ENCODE measurements at places on chromosomes 7 and 10. TPM values are rescaled to one million over a fixed set of nuclear protein-coding genes. Genes with fewer than 3 reads are reported as not detected.

GRCh38 chr10:117327262-117327661, 48.0 kb downstream of the PDZD8 start:
- no peak for DNase-seq
- H3K27ac ChIP-seq: no peak overlapping the region
- no peaks in the 10 kb centered on the region for H3K27me3 ChIP-seq
- H3K36me3 ChIP-seq: no peaks in the 10 kb centered on the region
- H3K4me1 ChIP-seq: peaks cover 24% of the 10 kb centered on the region

DNA sequence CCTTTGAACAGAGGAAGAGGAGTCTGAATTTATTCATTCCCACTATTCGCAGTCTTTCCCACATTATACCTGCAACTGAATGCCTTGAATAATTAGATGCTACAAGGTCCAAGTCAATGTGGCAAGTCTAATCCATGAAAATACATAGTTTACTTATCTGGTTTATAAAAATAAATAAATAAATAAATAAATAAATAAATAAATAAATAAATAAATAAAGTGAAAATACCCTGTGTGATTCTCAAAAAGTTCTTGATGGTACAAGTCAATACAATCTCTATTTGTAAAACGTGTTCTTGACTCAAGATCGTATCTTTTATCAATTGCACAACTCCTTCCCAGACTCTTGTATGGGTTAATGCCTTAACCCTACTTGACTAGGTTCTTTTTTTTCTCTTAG, 417.7 kb downstream of the ZWINT start:
- no peak overlapping the region for H3K4me3 ChIP-seq
- no peaks in the 10 kb centered on the region for H3K36me3 ChIP-seq
- H3K27ac ChIP-seq: no peak overlapping the region
- no peaks in the 10 kb centered on the region for H3K27me3 ChIP-seq
- H3K4me1 ChIP-seq: no peaks in the 10 kb centered on the region

DNA sequence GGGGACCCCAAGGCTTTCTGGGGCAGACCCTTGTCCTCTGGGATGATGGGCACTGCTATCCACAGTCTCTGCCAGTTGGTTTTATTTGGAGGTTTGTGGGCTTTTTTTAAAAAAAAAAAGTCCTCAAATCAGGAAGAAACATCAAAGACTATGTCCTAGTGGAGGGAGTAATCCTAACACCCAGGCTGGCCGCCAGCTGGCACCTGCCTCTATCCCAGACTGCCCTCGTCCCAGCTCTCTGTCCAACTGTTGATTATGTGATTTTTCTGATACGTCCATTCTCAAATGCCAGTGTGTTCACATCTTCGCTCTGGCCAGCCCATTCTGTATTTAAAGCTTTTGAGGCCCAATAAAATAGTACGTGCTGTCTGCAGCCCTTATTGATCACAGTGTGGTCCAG, 61.0 kb upstream of the LRRC4 start:
- H3K4me3 ChIP-seq: no peak overlapping the region
- H3K36me3 ChIP-seq: peaks cover 18% of the 10 kb centered on the region
- no peak for DNase-seq
- H3K4me1 ChIP-seq: no peaks in the 10 kb centered on the region
- H3K27ac ChIP-seq: no peak overlapping the region
- no peaks in the 10 kb centered on the region for H3K27me3 ChIP-seq

DNA sequence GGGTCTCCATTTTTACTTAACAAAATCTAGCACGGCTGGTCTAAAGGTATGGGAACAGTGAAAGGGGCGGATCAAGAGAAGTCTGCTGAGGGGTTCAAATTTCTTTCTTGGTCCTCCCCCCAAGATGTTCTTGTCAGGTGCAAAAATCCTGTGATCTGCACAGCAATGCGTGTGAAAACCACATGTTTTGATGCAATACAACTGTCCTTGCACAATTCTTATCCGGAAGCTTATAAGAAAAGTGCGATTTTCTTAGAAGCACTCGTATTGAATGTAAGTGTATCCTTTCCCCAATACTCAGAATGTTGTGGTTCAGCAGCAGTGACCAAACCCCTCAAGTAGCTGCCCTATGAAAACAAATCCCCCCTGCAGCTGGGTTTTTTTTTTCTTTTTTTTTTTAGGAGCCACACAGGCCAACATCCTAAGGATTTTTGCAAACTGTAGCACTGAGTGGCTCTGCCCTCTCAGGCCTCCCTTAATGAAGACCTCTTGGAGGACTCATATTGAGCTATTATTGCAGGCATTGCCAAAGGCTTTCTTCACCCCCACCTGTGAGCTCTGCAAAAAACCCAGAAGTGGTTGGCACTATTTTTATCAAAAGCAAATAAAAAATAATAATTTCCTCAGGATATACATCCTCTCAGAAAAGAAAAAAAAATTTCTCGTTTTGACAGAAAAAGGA, 151.9 kb upstream of the ITGB1 start:
- H3K4me3 ChIP-seq: peak overlapping the region; percentile 69
- peaks cover 2% of the 10 kb centered on the region for H3K27me3 ChIP-seq
- H3K36me3 ChIP-seq: peaks cover 4% of the 10 kb centered on the region
- DNase-seq: no peak
- H3K27ac ChIP-seq: peak overlapping the region; percentile 88

GRCh38 chr10:12098966-12099365, 30.2 kb downstream of the DHTKD1 start:
- peaks cover 9% of the 10 kb centered on the region for H3K36me3 ChIP-seq
- no peak for DNase-seq
- H3K4me3 ChIP-seq: no peak overlapping the region
- no peaks in the 10 kb centered on the region for H3K27me3 ChIP-seq
- H3K27ac ChIP-seq: no peak overlapping the region
- H3K4me1 ChIP-seq: peaks cover 2% of the 10 kb centered on the region

DNA sequence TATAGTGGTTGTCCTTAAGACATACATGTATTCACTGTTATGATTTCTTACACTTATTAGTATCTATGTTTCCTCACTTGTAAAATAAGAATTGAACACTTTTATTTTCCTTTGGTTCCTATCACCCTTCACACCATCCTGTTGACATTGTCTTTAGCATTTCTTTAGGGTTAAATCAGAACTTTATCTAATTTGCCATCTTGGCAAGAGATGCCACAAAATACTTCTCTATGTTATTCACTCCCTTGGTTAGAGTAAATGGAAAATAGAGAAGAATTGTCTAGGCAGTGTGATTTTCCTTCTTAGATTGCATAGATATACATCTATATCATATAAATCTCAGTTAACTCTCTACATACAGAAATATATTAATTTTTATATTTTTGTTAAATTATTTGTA, 204.7 kb downstream of the SEMA3D start:
- DNase-seq: no peak
- no peaks in the 10 kb centered on the region for H3K27me3 ChIP-seq
- H3K36me3 ChIP-seq: peaks cover 12% of the 10 kb centered on the region
- H3K27ac ChIP-seq: no peak overlapping the region

The IMMP2L gene
- 12.7 TPM for total RNA-seq

The TAS2R16 gene
- not detected for total RNA-seq

The TRPV5 gene
- total RNA-seq: not detected

Data from natural killer cell treated with Interleukin-12 subunit alpha and Interleukin-12 subunit beta and Interleukin-15 and Interleukin-18, amount 100 ng/mL, for 72 hours (primary cell).